Activated T-cell treated with anti-CD3 and anti-CD28 coated beads, Interleukin-2, amount 50 U/mL, for 1 hour (primary cell): ENCODE measurements at places on chromosomes 13 and 19.
A peak's percentile ranks its signal among the peaks of the same experiment; 100 is the strongest.

DNA sequence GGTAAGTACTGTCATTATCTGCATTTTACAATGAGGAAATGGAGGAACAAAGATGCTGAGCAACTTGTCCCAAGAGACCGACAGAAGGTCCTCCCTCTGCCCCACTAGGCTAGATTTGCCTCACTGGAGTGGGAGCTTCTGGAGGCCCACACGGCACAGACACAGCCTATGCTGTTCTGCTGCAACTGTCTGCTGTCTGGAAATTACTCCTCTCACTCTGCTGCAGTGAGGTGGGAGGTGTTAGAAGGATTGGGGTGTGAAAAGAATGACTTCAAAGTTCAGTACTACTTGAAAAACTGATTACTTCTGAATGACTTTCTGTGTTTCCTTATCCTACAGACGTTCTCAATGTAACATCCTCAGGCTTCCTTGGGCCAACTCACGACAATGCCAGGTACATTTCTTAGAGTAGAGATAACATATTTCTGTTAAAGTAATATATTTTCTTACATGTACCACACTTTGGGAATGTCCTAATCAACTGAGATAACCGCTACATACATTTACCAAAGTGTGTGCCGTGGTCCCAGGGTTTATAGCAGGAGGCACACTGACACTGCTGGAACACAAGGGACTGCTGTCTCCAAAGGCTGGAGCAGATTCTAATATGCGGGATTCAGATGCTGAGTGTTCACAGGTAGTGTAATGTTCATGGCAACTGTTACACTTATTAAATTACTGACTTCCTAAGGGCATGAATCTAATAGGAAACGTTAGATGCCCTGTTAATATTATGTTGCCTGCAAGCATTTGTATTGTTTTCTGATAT, 53.5 kb upstream of the WASF3 start:
- no peak for DNase-seq

- no peak for DNase-seq
Measured at GRCh38 chr13:74555651-74556420, 421.6 kb upstream of the KLF12 start.

DNA sequence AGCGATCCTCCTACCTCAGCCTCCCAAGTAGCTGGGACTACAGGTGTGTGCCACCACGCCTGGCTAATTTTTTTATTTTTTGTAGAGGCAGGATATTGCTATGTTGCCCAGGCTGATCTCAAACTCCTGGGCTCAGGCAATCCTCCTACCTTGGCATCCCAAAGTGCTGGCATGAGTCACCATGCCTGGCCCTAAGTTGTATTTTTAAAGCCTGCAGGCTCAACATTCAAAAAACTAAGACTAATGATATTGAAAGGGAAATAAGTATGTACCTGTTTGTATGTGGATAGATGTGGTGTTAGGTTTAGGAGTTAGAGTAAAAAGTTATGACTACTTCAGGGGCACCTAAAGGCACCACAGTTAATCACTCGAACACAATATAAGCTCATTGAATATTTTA, 5.4 kb upstream of the IPO5 start:
- no peak for DNase-seq

- no peak for DNase-seq
Measured at GRCh38 chr19:20879501-20879900, 43.5 kb upstream of the ZNF85 start.

GRCh38 chr19:17075864-17076542, 426 bp downstream of the MYO9B start:
- peak; percentile 59 for DNase-seq

- DNase-seq, result no peak
Measured at GRCh38 chr19:42512743-42513304, 15.5 kb downstream of the CEACAM1 start.

- DNase-seq, result no peak
Measured at GRCh38 chr13:73307481-73307880, 248.7 kb downstream of the KLF5 start.

- DNase-seq, result no peak
Measured at GRCh38 chr19:28238270-28238820, 974.6 kb downstream of the UQCRFS1 start.

DNA sequence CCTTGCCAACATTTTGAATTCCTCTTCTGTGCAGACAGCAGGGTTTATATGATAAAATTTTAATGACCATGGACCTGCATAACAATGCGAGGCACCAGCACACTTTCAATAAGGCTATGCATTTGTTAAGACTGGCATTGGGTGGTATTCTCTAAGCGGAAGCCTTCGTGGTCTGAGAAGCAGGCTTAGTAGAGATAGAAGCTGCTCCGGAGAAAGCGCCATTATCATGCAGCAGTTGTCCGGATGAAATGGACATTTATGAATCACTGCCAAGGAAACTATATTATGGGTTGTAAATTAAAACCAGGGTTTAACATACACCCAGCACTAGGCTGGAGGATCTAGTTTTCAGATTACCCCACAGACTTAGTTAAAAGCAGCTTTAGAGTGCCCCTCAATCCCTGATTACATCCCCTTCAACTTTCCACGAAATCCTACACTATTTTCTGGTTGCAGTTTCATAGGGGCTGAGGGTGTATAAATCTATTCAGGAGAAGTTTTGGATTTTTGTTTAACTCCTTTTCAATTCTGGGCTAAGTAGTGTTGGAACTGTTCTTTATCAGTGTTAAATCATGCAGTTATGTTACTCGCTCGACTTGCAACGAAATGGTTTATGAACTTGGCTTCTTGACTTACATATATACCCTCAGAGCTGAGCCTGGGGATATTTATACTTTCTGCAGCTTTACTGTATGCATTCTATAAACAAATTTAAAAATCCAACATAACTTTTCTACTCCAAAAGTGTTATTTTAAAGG, 193.3 kb downstream of the PCDH9 start:
- DNase-seq, result no peak

DNA sequence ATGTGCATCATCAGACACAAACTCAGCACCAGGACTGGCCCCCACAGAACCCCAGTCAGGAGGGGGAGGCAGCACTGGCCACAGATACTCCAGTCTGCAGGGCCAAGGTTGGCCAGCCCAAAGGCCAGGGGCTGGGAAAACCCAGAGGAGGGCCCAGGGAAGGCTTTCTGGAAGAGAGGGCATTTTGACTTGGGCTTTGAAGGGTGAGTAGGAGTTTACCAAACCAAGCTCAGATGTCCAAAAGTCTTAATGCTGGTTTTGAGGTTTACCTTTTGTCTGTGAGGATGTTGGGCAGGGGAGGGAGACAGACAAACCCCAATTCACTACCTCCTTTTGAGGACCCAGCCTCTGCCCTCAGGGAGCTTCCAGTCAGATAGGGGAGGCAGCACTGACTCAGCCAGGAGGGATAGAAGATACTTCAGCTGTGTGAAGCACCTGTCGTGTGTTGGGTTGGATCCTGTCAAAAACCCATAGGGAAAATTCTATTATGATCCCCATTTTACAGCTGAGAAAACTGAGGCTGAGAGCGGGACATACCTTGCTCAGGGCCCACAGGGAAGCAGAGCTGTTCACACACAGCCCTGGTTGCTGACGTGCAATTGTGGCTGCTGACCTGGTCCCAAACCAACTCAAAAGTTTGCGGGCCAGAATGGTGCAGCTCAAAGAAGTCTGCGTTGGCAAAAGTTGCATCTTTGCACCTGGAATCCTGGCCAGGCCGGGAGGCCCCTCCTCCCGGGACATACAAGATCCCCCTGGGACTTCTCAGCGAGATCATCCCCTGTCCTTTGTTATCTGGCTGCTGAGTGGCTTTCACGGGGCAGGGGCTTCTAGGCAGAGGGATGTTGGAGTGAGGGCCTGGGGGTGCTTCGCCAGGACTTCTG, 13.1 kb downstream of the CILP2 start:
- DNase-seq, result no peak

GRCh38 chr13:29483211-29483610, 112.3 kb downstream of the SLC7A1 start:
- no peak for DNase-seq

DNA sequence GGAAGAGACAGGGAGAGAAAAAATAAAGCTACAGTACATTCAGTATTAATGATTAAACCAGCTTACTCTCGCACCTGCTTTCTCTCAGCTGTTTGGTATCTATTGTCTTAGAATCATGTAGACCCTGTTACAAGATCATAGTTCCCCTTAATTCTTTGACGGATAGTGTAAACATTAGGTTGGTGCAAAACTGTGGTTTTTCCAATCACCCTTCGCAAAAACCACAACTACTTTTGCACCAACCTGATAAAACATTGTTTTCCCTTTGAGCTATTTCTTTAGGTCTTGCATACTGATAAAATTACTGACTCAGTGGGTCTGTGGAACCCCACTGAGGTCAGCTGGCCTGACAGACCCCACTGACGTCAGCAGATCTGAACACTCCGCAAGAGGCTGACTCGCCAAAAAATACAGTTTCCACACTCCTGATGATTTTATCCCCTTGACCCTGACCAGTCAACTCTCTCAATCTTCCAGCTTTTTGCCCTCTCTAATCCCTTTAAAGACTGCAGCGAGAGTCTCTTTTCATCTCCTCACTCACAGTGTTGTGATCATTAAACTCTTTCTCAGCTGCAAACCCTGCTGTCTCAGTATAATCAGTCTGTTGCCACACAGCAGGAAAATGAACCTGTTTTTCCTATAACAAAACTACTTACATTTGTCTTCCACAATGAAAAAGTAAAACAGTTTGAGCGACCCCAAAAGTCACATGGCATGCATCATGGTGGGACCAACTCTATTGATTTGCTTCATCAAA, 123.9 kb downstream of the SLITRK6 start:
- DNase-seq, result no peak

- DNase-seq, result no peak
Measured at GRCh38 chr19:32012886-32013631, 332.4 kb upstream of the ZNF507 start.

DNA sequence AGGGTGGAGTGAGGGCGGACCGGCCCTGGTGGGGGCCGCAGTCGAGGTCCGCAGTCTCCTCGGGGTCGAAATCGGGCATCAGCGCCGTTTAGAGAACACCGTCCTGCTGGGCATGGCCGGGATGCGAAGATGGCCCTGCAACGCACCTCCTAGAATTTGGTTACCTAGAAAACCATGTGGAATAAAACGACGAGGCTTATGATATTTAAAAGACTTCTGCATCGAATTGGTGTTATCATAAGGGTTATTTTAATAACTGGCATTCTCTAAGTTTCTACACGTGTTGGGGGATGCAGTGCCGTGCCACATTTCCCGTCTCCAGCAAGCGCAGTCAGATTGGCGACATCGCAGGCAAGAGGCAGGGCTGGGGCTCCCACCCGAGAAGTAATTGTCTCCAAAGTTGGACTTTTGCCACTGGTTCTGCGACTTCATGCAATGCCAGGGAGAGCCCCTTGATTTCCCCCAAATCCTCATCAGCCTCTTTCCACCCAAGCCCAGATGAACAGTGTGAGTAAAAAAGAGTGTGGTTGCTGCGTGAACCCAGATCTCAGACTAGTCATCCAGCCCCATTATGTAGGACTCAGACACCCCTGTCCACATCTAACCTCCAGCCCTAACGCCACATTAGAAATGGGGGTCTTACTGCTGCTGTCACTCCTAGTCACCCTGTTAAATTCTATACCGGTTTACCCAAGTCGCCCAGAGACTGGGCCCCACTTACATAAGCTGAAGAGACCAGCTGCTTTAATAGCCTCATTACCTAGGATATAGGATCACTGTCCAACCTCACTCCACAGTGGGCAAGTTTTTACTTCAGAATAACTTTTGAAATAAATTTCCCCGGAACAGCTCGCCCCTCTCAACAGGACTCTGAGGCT, 571 bp upstream of the DHRS12 start:
- DNase-seq, result peak; percentile 62

- DNase-seq, result no peak
Measured at GRCh38 chr19:32222556-32222955, 122.9 kb upstream of the ZNF507 start.

- DNase-seq, result no peak
Measured at GRCh38 chr13:28052945-28053344, 47.4 kb downstream of the FLT3 start.

DNA sequence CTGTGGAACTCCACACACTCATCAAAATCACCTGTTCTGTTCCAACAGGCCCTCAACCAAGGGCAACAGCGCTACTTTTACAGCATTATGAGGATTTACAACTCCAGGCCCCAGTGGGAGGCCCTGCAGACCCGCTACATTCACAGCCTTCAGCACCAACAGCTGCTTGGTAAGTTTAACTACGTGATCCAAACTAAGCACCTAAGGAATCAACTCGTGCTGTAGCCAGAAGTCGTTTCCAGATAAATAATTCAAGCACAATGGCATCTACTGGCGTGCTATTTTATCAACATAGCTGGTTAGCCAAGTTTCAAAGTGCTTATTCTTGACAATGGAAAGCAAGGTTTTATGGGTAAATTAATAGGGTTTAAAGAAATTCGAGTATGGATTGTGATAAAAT, 5.3 kb downstream of the FAM216B start:
- no peak for DNase-seq

DNA sequence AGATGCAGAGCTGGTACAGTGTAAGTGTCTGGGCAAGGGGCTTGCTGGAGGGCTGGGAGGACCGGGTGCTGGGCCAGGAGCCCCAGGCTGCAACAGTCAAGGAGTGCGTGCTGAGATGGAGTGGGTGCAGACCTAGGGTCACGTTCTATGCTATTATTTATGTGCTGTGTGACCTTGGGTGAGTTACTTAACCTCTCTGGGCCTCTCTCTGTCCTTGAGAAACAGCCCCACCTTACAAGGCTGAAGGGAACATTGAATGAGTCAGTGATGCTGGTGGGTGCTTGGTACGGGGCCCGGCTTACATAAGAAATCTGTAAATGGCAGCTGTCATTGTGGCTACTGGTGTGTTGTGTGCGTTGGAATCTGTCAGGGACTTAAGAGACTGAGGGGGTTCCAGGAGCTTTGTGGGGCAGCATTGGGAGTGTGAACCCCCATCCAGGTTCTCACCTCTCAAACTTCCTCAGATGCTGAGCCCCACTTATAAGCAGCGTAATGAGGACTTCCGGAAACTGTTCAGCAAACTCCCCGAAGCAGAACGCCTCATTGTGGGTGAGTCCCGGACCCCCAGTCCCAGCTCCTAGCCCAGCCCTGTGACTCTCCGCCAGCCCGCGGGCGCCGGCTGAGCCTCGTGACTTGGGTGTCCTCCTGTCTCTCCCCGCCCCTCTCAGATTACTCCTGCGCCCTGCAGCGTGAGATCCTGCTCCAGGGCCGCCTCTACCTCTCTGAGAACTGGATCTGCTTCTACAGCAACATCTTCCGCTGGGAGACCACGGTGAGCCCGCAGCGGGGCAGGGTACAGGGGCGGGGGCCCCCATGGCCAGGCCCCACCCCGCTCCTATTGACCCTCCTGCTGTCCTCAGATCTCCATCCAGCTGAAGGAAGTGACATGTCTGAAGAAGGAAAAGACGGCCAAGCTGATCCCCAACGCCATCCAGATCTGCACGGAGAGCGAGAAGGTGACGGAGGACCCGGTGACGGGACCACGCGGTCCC, 9.6 kb downstream of the GRAMD1A start:
- DNase-seq, result no peak

DNA sequence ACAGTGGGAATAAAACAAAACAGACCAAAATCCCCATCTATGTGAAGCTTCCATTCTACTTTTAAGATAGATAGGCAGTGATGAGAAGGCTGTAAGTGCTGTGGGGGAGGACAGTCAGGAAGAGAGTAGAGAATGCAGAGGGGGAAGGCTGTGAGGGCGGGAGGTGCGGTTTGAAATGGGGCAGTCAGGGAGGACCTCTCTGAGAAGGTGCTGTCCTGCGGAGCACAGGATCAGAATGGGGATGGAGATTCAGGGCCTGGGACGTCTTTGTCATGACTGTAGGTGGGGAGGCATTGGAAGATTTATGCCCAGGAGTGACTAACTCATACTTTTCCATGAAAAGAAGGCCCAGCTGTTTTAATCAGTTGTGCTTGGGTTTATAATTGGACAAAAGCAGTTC, 3.9 kb upstream of the GPR183 start:
- DNase-seq, result no peak
